Astrocyte (in vitro differentiated cells and primary cell): ENCODE measurements at places on chromosomes 2 and 18. TPM values are rescaled to one million over a fixed set of nuclear protein-coding genes. Genes with fewer than 3 reads are reported as not detected.

DNA sequence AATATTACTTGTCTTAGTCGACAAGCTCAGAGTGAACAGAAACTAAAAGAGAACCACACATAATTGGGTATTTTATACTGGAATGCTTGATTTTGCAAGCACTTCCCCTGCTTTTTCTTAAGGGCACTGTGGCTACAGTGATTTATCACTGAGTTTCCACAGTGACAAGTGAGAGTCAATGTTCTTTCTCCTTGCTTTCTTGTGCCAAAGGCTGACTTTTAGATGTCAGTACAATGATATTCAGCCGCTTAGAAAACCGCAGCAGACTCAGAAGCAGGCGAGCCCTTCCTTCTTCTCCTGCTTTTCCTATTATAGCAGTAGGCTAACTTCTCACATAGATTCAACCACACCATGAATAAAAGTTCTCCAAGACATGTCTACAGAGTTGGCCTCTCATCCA, 1603.6 kb upstream of the NXPH2 start:
- peak; percentile 50 for DNase-seq

- DNase-seq: no peak
These were observed 382.0 kb downstream of the SOX11 start for GRCh38 chr2:6074089-6074643.

DNA sequence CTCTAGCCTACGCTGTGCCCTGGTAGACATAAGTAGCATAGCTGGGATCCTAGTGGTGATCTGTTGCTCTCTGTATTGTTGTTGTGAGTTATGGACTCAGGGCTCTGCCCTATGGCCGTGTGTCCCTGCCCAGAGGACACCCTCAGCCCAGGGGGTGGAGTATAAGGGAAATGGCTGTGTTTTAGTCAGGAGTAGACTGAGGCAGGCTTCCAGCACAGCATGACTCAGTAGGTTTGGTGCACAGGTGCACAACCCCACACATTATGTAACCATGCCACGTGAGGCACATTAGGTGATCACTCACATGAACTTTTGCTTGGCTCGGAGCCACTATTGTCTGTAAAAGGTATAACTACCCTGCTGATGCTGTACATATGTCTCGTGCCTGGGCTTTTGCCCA, 59.9 kb upstream of the PEX13 start:
- DNase-seq: no peak

GRCh38 chr2:45681675-45682074, 30.2 kb downstream of the PRKCE start:
- peak; percentile 93 for DNase-seq

DNA sequence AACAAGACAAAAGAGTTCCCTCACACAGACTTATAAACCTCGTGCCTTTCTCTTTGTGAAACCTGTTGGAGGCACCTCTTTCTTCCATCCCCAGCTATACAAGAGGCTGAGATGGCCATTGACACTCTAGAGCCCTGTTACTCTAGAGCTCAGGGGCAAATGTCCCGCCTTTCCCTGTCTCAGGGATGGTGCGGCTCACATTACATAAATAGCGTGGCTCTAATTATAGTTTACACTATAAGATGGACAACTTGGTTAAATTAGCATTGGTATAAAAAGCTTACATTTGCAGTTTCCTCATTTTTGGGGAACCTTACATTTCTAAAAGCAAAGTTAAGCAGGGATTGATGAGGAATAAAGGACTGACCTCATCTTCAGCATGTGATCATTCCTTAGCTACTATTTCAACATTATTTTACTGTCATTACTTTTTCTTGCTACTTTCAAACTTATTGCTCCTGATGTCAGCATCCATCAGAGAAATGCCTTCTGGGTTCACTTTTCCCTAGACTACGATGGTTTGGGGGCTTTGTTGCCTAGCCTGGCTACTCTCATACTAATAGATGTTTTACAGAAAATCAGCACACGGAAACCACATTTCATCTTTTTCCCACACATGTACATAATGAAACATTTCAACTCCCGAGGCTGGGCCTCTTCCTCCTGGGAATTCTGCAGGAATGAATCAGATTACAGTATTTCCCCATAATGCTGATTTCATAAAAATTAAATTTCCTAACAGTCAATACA, 40.4 kb downstream of the FTCDNL1 start:
- no peak for DNase-seq

DNA sequence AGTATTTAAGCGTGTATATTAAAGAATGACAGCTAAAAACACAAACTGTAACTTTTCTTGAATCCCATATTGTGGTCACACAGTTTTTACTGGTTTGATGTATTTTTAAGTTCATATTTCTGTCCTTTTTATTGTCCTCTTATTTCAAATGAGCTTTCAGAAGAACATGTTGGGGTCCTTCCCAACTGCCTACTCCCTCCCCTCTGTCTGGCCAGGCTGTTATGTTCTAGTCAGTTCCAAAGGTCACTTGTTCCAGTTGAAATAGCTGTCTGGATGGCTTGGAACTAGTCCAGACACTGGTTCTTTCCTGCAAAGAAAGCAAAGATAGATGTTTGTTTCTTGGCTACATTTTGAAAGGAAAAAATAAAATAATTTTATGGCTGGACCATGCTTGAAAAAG, 306.9 kb downstream of the GULP1 start:
- peak; percentile 72 for DNase-seq

- DNase-seq: peak; percentile 32
These were observed 32.8 kb downstream of the GRHL1 start for GRCh38 chr2:9984217-9984739.

GRCh38 chr2:124112206-124112605, 87.1 kb downstream of the CNTNAP5 start:
- DNase-seq: peak; percentile 0

GRCh38 chr2:131041402-131042147, 51.7 kb downstream of the FAM168B start:
- DNase-seq: no peak

MYL1 gene
- total RNA-seq: 8.7 and 11.1 TPM in 2 replicates

C1D gene
- total RNA-seq: 19.0 and 21.8 TPM in 2 replicates

ARHGEF33 gene
- total RNA-seq: 0.10 and 0.30 TPM in 2 replicates

CCDC74A gene
- 6.5 and 7.2 TPM in 2 replicates for total RNA-seq
